RCC 7860 (cell line): ENCODE measurements at places on chromosomes 7 and 10.

DNA sequence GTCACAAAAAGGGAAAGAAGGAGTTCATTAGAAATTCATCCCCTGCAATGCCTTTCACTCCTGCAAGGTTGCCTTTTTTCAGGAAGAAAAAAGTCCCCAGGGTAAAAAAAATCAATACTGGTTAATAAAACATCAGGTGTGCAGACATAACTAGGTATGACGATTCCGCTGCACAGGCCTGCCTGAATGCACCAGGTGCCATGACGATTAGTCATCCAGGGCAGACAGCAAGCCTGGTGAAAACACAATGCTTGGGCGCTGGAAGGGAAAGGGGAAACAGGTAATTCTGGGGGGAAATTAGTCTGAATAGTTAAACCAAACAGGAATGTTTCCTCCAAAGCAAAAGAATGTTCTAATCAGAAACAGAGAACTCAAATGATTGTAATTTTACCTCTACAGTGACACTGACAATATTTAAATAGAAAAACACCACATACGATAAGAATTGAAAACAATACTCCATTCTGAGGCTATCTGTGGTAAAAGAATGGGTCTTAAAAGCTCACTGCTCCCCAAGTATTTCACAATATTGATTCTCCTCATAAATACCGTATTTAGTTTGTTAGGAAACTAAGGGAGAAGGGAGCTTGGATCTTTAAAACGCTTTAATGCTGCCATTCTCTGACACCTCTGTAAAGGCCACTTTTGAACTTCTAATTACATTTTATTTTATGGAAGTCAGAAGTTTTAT is 45.2 kb downstream of the VPS41 start:
- no peak for DNase-seq

DNA sequence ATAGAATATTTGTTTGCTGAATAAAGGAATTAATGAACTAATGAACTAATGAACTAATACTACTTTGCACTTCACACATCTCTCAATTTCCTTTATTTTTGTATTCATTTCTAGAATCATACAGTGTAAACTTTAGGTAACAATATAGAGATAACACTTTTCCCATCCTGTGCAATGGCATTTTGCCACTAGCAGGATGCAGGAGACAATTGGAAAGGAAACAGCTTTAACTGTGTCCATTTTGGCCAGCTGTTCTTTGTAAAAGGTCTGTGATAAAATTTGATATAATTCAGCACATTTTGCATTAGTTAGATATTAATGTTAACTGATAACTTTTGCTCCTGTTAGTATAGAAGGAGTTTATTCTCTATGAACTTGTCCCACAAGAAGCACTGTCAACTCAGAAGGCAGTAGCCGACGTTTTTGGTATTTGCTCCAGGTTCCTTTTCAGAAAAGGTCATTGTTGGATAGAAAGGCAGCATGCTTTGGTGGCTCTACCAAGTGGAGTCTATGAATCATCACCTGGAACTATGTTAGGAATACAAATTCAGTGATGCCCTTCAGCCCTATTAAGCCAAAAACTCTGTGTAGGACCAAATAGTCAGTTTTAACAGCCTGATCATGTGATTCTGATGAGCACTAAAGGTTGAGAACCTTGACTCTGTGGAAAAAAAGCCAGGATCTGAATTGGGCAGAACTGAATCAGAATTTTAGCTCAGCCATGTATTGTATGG is 86.6 kb downstream of the NRG3 start:
- no peak for DNase-seq

GRCh38 chr7:143886826-143887477 is 15.0 kb downstream of the TCAF1 start:
- DNase-seq, result no peak

DNA sequence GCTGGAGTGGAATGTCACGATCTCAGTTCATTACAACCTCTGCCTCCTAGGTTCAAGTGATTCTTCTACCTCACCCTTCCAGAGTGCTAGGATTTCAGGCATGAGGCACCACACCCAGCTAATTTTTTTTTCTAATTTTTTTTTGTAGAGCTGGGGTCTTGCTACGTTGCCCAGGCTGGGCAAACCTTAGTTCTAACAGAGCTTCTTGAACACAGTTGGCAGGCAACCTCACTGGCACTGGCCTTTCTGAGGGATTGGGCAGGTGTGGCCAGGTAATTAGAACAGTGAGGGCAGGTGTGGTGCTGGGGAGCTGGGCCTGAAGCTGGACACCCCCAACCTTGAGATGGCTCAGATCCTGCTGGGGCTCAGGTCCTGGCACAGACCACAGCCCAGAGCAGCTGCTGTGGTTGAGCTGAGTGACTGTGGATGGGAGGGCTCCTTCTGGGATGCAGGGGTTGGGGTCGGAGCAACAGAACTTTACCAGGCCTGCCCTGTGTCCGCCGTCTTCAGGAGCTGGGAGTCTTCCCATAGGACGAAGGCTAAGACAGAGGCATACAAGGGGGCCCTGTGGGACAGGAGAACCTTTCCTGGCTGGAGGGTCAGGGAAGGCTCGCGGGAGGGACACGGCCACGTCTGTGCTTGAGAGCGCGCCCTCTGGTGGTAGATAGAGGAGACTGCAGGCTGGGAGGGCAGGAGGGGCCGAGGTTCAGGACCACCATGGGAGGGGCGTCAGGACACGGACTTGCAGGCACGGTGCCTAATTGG is 48.2 kb downstream of the COL26A1 start:
- no peak for DNase-seq

GRCh38 chr7:92669616-92670165 is 79.5 kb upstream of the FAM133B start:
- DNase-seq, result no peak

DNA sequence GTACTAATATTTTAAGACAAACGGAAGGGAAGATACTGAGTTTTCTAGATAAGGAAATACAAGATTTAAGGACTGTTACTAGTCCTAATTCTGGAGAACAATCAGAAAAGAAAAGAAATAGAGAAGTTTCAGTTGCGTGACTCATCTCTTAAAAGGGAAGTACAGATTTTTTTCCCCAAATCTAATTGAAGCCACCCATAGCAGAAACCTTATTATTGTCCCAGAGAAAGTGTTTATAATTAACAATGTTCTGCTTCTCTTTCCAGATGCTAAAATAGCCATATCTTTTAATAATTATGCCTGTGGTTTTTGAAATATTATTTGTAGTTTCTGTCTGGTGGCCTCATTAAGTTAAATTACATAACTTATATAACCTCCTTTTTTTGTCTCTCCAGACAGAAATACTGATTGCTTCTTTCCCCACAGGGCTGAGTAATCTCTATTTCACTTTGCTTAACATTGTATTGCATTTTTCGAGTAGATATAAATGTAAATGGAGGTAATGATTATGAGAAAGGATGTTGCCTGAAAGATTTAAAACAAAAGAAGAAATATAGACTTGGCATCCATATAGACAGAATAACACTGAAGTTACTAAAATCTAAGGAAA is 240.7 kb upstream of the MBL2 start:
- DNase-seq, result no peak

DNA sequence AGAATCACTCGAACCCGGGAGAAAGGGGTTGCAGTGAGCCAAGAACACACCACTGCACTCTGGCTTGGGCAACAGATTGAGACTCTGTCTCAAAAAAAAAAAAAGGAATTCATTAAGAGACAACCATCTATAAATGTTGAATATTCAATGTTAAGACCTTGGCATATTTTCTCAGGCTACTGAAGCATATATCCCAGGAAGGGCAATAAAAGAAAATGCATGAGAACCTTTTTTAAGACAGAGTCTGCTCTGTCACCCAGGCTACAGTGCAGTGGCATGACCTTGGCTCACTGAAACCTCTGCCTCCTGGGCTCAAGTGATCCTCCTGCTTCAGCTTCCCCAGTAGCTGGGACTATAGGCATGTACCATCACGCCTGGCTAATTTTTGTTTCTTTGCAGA is 165.0 kb downstream of the JMJD1C start:
- no peak for DNase-seq

- DNase-seq, result no peak
Measured at GRCh38 chr7:97346349-97346748, 228.9 kb downstream of the SDHAF3 start.

GRCh38 chr7:50436133-50436806 is 13.9 kb downstream of the FIGNL1 start:
- peak; percentile 49 for DNase-seq

- DNase-seq, result no peak
Measured at GRCh38 chr10:15805395-15806058, 54.8 kb downstream of the MINDY3 start.

DNA sequence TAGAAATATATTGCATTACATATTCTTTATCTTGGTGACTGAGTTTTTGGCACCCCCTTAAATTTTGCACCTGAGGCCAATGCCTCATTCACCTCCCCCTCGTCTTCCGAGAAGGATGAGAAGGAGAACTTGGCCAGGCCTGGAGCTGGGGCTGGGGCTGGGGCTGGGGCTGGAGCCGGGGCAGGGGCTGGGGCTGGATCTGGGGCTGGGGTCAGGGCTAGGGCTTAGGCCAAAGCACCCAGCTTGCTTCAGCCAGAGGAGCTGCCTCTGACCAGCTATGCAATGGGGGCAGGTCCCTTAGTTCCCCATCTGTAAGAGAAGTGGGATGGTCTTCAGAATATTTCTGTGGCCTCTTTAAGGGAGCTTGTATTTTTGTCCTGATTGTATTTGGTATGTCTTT is 3.8 kb upstream of the PRKAG2 start:
- no peak for DNase-seq

DNA sequence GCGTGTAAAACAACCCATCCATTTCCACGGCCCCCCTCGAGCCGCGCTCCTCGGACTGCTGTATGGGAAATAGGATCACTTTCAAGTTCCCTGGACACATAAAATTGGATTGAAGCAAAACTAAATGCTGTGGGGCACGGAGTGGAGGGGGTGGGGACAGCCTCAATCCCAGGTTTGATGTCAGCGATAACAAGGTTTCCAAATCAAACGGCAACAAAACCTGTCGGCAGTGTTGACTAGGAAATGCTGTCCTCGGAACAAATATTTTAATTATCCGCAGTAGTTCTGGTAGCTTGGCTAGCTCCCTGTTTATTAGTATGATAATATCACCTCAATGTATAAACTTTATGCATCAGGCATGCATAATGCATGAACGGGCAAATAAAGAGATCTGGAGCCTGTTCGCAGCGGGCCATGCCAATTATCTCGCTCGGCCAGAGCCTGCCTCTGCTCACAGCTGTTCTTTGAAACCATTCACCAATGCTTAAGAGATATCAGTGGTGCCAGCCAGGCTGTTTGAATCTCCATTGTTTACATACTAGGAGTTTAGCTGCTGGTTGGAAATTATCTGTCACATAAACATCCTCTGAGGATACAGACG is 161.1 kb downstream of the PAXIP1 start:
- no peak for DNase-seq
